ENCODE measurements at places on chromosomes 4 and X. TPM values are rescaled to one million over a fixed set of nuclear protein-coding genes. Genes with fewer than 3 reads are reported as not detected.

Gene TRIM61
- total RNA-seq, result 1.2 TPM

Gene FAM47A
- total RNA-seq, result not detected

Gene ERCC6L
- 1.2 TPM for total RNA-seq

Gene MAGEC1
- not detected for total RNA-seq

Gene ARX
- total RNA-seq, result 0.06 TPM

Gene CCDC120
- 6.4 TPM for total RNA-seq
